Left hindlimb (tissue), 1 donor: ENCODE measurements at places on chromosomes 1 and 21.

- DNase-seq: no peak
Observed at GRCh38 chr1:13779930-13780329, 79.9 kb downstream of the PRDM2 start.

DNA sequence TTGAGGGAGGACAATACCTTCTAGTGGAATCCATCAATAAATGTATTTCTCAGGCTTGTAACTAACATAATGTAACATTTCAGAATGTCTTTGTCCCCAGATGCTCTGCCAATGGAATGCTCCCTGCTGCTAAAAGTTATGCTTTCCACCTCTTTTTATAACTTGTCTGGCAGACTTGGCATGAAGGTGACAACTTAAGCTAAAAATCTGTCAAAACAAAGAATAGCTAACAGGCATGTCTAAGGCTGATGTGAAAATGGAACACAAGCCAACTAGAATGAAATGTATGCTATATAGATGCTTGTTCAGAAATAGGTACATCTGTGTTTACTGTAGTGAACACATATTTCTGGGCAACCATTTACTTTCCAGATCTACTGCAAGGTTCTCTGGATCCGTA, 467.9 kb downstream of the MRPL39 start:
- DNase-seq: no peak

DNA sequence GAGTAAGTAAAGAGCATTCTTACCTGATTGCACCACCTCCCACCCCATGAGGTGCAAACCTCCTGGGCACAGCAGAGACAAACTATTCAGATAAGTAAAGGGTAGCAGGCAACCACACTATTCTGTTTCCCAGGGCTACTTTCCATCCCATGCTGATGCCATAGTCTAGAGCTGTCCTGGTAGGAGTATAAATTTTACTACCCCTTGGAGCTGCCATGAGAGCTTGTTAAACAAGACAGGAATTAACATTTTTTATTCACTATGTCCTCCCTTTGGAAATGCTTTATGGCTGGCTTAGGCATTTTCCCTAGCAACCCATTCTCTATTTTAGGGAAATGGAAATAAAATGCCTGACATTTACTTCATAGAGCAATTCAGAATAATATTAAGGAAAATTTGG, 324.6 kb upstream of the USP25 start:
- no peak for DNase-seq

DNA sequence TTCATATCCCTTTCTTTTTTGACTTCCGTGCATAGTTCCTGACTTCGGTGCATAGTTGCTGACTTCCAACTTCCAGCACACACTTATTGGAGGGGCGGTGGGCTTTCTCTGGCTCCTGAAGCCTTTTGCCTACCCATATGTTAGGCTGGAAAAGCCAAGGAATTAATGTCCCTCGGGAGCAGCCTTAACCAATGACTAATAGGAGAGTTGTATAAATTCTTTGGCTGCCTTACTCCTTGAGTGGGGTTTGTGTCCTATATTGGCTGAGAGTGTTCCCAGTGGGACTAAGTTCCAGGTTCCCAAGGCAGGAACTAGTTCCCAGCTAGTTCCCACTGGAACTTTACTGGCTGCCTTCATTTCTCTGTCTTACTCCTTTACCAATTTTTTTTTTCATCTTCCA, 105.7 kb downstream of the ZNF326 start:
- no peak for DNase-seq

GRCh38 chr1:108200687-108201051, 526 bp upstream of the SLC25A24 start:
- DNase-seq: no peak

DNA sequence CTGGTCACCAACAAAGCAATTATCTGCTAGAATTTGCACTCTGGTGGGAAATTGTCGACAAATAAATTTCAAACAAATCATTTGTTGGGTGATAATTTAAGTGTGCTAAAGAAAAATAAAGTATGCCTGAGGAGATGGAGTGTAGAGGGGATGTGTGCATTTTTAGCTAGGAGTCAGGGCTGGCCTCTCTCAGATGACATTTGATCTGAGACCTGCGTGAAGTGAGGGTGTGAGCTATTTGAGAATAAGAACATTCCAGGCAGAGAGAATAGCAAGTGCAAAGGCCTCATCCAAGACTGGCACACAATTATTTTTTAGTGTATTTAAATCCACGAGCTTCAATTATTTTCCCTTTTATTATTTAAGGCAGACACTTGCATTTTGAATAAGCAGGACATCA, 19.7 kb upstream of the S1PR1 start:
- DNase-seq: no peak

DNA sequence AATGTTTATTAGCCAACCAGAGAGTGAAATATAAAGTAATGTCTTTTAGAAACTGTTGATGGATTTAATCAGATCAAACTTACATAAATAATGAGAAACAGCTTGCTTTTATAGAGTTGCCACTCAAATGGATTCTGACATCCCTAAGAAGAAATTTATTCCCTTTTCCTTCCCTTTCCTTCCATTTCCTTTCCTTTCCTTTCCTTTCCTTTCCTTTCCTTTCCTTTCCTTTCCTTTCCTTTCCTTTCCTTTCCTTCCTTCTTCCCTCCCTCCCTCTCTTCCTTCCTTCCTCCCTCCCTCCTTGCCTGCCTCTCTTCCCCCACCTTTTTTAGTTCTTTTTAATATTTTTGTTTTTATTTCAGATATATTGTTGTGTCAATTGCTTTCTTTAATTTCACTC, 27.3 kb downstream of the PRRX1 start:
- DNase-seq: no peak

DNA sequence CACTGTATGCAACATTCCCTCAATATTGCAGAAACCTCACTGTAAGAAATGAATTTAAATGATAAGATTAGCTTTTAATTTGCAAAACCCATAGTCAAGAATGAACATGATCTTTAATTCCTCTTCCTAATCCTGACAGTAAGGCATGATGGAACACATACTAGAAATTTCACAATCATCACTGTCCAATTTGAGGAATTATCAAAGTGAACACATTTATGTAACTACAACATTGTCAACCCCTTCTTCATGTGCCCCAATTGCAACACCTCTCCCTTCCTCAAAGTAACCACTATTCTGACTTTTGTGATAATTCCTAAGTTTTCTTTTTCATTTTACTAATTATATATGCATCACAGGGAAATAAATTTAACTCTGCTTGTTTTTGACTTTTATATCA, 103.1 kb downstream of the LHX8 start:
- DNase-seq: no peak

DNA sequence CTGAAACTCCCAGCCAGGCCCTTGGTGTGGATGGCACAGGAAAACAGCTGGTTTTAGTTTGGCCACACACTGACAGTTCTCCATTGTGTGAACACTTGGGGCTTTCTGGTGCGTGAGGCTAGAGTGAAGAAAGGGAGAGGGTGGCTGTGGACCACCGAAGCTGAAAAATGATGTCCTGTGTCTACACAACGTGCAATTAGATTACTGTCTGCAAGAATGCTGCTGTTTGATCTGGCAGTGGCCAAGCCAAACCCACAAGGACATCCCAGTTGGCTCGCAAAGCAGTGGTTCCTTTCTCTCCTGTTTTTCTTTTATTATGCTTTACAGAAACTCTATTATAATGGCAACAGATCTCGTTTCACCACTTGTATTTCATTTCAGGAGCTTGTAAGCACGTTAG, 58.9 kb downstream of the ERG start:
- DNase-seq: peak; percentile 53

GRCh38 chr1:180080439-180080838, 74.2 kb upstream of the QSOX1 start:
- no peak for DNase-seq

- no peak for DNase-seq
Observed at GRCh38 chr21:44761011-44761729, 40.5 kb downstream of the UBE2G2 start.

GRCh38 chr1:22319608-22320007, 132.0 kb upstream of the ZBTB40 start:
- no peak for DNase-seq

DNA sequence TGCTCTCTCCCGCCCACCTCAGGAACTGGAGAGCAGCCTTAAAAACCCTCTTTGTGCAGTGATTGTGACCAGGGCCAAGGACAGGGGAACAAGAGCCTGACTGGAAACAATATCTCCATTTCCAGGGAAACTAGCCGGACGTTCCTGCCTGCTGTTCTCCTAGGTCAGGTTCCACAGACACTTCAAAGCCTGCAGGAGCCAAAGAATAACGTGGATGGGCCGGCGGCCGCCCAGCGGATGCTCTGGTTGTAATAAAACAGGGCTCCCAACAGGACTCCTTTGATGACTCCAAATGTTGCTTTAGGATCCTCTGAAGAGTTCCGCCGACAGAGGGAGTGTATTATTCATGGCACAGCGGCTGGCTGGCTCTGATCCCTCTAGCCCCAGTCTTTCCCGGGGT, 162.2 kb downstream of the PLXNA2 start:
- no peak for DNase-seq

DNA sequence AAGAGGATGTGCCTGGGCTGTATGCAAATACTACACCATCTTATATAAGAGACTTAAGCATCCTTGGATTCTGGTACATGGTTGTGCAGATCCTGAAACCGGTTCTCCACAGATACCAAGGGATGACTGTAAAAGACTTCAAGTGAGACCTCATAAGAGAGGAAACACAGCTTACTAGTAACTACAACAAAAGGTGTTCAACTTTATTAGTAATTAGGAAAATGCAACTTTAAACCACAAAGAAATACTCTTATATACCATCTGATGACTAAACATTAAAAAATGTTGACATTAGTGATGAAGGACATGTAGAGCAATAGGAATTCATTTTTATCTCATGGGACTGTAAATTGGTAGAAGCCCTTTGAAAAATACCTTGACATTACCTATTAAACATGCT, 102.7 kb downstream of the RASAL2 start:
- no peak for DNase-seq
